ENCODE measurements at places on chromosomes 2 and 18. TPM values are rescaled to one million over a fixed set of nuclear protein-coding genes. Genes with fewer than 3 reads are reported as not detected.
A peak's percentile ranks its signal among the peaks of the same experiment; 100 is the strongest.

DNA sequence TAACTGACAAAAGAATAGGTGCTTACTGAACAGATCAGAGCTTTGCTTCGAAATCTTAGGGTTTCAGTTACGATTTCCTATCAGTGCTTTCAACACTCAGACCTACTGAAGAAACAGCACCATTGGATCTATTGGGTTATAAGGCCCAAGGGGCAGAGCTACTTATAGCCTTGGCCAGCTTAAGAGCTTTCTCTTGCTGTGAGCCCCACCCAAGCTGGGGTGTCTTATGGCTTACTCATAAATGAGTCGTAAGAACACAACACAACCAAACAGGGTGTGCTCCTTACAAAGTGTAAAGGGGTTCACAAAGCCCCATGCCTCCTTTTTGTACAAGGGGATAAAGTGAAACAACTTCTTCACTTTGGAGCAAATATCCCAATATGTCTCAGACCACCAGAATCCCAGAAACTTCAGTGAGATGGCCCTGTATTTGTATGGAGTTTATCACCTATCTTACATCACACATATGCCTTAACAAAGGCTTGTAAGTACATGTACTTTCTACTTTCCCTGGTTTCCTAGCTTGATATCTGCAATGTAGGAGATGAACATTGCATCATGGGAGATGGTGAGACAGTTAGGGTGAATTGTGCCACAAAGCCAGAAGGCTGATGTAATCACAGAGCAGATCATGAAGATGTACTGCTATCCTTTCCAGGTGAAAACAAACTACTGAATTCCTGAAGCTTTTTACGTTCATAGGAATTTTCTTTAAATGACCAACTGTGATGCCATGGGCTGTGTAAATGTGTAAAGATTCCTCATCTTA is 115.5 kb upstream of the GLI2 start:
- no peak for DNase-seq

GRCh38 chr2:60984720-60985119 is 32.8 kb upstream of the PEX13 start:
- no peak for DNase-seq

GRCh38 chr2:96359310-96359709 is 23.7 kb downstream of the NCAPH start:
- DNase-seq: peak; percentile 30

CD8B gene
- total RNA-seq: 0.59 TPM

DNA sequence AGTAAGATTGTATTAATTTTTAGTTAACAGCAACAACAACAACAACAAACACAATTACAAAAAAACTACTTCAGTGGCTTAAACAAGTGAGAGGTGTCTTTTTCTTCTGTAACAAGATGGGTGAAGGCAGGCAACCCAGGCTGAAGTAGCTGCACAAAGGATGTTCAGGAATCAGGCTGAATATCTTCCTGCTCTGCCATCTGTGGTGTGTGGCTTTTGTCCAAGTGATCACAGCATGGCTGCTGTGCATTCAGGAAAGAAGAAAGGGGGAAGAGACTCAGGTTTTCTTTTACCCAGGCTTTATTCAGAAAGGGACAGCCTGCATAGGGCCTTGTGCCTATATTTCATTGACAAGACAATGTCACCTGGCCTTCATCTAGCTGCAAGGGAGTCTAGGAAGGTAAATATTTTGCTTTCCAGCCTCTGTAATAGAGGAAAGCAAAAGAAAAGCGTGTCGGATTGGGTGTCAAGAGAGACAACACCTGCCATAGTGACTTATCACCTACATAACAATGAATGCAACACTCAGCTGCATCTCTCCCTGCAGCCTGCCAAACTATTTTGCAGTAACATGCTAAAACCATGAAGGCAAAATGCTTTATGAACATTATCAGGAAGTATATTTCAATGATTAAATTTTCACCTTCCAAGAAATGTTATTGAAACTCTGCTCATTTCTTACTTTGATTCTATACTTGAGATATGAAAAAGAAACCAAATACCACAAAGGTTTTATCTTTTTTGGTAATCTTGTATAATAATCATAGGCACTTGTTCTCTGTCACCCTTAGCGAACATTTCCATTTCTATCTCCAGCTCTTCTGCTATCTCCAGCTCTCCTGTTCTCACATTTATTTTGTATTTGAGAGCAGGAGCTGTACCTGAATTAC is 14.6 kb downstream of the G6PC2 start:
- no peak for DNase-seq

- DNase-seq: no peak
Observed at GRCh38 chr2:80459028-80459427, 154.5 kb upstream of the LRRTM1 start.

DNA sequence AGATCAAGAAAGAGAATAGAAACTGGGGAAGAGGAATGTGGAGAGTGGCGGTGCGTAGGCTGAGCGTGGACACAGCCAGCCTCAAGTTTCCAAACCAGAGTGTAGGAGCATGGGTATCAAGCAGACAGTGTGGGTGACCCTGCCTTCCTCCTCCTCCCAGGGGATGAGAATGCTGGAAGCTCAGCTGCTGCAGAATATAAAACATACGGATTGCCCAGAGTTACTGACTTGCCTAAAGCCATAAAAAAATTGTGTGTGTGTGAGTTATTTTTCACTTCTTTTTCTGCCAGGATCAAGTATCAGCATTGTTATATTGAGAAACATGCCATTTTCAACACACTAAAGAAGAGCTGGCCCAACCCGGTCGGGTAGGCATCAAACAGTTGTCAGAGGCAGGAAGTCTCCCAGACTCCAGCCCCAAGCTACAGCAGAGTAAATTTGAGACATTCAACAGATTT is 333.3 kb upstream of the ACVR2A start:
- DNase-seq: peak; percentile 25

DNA sequence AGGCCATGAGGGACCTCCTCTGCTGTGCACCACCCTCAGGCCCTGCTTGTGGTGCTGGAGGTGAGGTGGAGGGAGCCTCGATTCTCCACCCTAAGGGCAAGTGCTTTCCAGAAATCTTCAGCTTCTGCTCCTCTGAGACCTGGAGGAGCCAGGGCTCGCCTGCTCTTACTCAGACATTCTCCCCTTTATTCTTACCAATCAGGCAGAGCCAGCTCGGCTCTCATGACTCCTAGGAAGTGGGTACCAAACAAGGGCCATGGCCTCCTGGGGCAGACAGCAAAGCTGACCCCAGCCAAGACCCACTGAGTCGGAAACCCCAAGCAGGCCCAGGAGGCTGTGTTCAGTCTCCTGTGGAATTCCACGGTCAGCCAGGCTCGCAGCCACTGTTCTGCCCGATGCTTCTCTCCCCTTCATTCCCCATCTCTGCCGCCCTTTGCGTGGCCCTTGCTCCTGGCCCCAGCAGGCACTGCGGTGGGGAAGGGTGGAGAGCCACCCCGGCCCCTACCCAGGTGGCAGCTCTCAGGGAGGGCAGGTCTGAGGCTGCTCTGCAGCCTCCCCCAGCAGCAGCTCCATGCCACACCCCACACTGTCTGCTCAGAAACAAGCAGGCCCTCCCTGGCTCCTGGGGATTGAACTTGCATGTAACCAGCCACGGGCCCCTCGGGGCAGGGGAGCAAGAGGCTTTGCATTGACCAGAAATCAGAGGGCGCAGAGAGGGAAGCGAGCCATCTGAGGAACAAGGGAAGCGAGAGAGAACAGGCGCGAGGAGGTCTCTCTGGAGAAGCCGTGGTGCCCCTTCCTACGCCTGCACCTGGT is 24.0 kb downstream of the HS1BP3 start:
- DNase-seq: no peak

GRCh38 chr2:120885321-120885720 is 149.7 kb downstream of the GLI2 start:
- no peak for DNase-seq

CLHC1 gene
- 9.0 TPM for total RNA-seq

GPR39 gene
- not detected for total RNA-seq
